ENCODE measurements at places on chromosomes 2 and 18.

- DNase-seq = no peak
Measured at GRCh38 chr2:158893026-158893425, 75.4 kb upstream of the TANC1 start.

GRCh38 chr18:58288921-58289797, 245.1 kb downstream of the NEDD4L start:
- no peak for DNase-seq

- DNase-seq = no peak
Measured at GRCh38 chr2:220143336-220143735, 515.9 kb downstream of the SLC4A3 start.

GRCh38 chr2:142435847-142436246, 305.0 kb upstream of the LRP1B start:
- no peak for DNase-seq

- peak; percentile 22 for DNase-seq
Measured at GRCh38 chr2:219475697-219476651, 22.7 kb upstream of the GMPPA start.

DNA sequence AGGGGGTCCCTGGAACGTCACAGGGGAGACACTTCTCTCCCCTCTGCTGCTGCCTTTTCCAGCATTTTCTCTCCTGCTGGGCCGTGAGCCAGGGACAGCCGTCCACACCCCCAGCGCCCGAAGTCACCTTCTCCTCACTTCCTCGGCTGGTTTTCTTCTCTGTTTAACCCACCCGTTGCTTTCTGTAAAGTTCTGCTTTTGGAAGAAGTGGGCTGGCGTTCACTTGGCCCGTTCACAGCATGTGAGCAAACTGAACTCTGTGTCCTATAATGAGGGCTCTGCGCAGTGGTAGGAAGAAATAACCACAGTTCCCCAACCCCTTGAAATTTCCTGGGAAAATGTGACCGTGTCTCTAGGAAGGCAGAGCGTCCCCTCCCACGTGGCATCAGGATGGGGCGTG, 187.0 kb upstream of the HDAC4 start:
- DNase-seq = no peak

GRCh38 chr2:101608408-101609310, 88.8 kb upstream of the MAP4K4 start:
- no peak for DNase-seq

DNA sequence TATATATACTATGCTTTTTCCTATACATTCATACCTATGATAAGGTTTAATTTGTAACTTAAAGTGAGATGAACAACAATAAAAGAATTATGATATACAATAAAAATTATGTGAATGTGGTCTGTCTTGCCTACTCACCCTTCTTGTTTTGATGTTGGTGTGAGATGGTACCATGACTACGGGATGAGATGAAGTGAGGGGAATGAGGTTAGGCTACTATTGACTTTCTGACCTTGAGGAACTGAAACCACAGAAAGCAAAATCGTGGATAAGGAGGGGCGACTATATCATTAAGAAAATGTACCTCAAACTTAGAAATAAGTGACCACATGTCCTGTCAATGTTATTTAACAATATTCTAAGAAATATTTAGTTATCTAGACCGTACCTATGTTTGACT, 103.9 kb upstream of the PPP1CB start:
- DNase-seq = no peak

DNA sequence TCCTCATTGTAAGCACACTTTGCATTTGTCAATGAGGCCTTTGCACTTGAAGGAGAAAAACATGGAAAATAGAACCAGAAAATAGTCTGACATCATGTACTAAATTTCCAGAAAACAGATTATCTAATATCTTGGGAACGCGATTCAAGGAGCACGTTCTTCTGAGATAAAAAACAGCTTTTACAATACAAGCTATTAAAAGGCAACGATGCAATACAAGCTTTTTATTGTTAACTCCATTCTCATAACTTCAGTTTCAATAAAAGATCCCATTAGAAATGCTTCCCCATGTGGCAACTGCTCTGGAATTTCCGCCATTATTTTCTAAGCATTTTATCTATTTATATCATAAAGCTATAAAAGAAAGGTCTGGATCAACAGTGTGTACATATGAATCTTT, 40.3 kb downstream of the NRXN1 start:
- no peak for DNase-seq

- DNase-seq = no peak
Measured at GRCh38 chr2:130985206-130985780, 108.0 kb downstream of the FAM168B start.

DNA sequence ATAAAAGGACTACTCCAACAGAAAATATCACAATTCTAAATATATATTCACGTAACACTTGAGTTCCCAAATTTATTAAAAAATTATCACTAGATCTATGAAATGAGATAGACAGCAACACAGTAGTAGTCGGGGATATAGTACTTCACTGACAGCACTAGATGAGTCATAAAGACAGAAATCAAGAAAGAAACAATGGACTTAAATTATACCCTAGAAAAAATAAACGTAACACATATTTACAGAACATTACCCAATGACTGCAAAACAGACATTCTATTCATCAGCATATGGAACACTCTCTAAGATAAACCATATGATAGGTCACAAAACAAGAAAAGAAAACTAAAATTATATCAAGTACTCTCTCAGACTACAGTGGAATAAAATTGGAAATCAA, 429.4 kb downstream of the MBD2 start:
- no peak for DNase-seq

DNA sequence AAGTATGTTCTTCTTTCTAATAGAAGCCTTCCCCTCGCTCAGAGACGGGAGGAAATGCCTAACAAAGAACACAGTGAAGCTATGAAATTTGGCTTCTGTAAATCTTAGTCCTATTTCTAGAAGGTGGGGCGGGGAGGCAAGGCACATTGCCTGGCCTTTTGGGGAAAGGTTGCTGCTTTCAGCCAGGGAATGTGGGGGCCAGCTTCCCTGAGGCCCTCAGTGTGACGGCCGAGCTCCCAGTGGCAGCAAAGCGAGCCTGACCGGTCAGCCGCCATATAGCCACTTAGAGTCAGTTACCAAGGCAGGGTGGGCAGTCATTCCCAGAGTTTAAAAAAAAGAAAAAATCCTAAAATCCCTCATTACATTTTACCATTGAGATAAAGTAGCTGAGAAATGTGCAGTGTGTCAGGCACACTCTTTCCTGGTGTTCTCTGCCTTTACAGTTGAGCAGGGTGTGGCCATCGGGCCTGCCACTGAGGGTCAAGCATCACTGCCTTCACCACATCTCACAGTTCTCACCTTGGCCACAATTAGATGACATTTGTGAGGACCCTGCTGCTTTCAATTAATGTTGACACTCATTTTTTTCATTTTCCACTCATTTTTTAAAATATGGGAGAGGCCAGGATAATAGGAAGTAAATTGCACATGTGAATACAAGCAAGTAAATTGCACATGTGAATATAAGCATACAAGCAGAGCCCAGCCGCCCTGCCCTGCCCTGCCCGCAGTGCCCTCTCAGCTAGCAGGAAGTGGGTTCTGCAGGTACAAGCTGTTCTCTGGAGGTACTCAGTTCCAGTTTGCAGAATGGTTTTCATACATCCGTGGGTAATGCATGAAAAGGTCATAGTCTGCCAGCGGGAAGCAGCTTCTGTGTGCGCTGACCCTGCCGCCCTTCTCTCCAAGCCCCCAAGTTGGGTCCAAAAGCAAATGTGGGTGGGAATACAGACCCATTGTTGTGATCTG, 76.9 kb downstream of the WDSUB1 start:
- no peak for DNase-seq

DNA sequence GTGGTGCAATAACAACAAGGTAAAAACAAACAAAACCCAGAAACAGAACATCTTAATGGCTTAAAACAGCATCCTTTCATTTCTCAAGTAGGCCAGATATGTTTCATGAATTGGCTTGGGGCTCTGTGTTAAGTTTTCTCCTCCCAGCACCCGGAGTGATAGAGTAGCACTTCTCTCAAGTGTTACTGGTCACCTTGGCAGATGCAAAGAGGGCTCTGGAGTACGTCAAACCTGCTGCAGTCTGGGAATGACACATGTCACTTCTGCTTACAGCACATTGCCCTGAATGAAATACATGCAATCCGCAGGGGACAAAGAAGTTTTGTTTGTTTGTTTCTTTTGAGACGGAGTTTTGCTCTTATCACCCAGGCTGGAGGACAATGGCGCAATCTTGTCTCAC, 639.3 kb downstream of the CNTNAP5 start:
- no peak for DNase-seq

GRCh38 chr18:650428-650858, 7.0 kb upstream of the TYMS start:
- DNase-seq = no peak

- DNase-seq = no peak
Measured at GRCh38 chr18:9653390-9653789, 39.0 kb upstream of the PPP4R1 start.

- DNase-seq = no peak
Measured at GRCh38 chr2:156331572-156332283, 793 bp downstream of the NR4A2 start.

DNA sequence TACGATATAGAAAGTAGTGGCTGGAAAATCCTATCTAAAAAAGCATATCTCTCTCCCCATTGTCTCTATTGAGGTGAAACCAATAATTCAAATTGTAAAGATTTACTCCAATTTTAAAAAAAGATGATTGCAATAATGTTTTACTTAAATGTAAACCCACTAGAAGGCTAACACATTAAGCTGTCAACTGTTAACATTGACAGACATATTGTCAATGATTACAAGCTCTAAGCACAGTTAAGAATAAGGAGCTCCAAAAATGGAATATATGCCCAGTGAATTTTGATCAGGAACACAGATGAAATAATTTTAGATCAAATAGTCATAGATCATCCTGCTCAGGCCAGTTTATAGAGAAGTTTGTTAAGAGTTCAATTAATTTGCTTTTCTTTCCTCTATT, 123.6 kb upstream of the NETO1 start:
- no peak for DNase-seq

GRCh38 chr2:121237336-121237979, 47.5 kb downstream of the TFCP2L1 start:
- no peak for DNase-seq

- DNase-seq = no peak
Measured at GRCh38 chr18:11574545-11574944, 34.9 kb upstream of the SLC35G4 start.

DNA sequence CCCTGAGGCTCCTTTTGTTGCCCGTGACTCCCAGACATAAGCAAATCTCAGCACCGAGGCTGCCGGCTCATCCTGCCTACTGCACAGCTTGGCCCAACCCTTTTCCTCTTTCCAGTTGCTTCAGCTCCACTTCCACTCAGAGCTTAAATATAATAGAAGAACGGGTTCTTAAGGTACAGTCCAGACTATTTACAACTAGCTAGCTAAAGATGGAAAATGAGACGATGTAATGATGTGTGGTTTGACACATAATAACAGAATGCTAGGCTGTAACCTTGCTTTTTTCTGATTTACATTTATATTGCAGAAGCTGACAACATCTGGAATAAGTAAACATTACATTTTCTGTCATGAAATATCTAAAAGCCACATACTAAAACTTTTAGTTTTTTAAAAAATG, 26.9 kb upstream of the ATP9B start:
- no peak for DNase-seq

DNA sequence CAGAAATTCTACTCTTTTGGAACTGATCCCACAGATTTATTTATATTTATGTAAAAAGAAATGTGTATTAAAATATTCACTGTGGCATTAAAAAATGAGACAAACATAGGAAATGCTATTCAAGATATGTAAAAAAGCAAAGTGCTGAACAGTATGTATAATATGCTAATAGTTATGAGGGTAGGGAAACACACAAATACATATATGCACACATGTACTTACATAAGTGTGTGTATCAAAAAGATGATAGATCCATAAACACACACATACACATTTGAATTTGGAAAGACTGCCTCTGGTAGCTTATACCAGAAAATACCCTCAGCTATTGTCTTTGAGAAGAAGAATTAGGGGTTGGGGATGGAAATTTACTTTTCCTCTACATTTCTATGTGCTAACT, 103.2 kb downstream of the MREG start:
- no peak for DNase-seq

GRCh38 chr2:240235811-240236210, 95.4 kb upstream of the OTOS start:
- no peak for DNase-seq

DNA sequence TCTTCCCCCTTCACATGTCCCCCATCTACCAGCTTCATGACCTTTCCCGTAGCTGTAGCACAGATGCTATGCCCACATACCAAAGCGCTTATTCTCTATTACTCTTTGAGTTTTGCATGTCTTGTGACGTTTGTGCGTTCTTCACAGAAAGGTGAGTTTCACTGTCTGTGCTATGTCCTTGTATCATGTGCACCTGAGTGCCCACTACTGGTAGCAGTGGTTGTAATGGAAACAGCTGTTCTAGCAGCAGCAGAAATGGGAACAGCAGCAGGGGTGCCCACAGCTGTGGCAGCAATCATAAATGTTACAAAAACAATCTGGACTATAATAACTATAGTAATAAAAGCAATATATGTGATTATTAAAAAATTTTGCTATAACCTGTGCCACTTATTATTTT, 127.1 kb downstream of the STK39 start:
- DNase-seq = no peak

DNA sequence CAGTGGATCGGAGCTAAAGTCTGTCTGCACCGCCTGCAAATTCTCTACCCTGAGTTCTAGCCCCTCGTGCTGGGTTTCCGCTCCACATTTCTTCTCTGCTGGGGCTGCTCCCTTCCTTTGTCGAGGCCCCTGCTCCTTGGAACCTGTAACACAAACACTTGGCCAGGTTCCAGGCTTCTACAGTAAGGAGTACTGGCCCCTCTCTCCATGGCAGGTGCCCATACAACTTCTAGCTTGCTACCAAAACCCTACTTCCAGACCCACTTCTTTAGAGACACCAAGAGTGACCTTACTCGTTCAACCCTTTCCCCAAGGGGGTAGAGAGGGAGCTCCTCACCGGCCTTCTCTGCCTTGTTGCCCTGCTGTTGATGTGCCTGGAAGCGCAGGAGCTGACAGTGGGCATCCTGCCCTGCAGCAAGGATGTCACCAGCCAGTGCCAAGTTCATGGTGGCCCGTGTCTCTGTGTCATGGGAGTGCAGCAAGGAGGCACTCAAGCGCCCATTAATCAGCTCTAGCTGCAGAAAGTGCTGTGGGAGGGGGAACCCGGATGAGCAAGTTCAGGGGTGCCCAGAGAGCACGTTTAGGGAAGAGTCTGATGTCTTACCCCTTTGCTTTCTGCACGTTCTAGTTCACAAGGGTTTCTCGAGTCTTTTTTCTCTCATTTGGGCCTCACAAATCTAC, 1.1 kb downstream of the PREB start:
- DNase-seq = no peak

- no peak for DNase-seq
Measured at GRCh38 chr2:47645246-47645645, 137.7 kb upstream of the MSH6 start.

GRCh38 chr2:72781480-72781879, 44.4 kb downstream of the EXOC6B start:
- no peak for DNase-seq

- no peak for DNase-seq
Measured at GRCh38 chr2:72427022-72427861, 279.6 kb upstream of the CYP26B1 start.

- no peak for DNase-seq
Measured at GRCh38 chr2:236264256-236264655, at the start of gene ASB18. ASB18 (minus strand) TSS chr2:236264406; CDS start chr2:236264345, 61 bp downstream.

GRCh38 chr2:20052861-20053281, 1.4 kb upstream of the LAPTM4A start:
- no peak for DNase-seq

- DNase-seq = no peak
Measured at GRCh38 chr2:70978341-70979179, at the start of gene ANKRD53. ANKRD53 (plus strand) TSS chr2:70978630; CDS start chr2:70978646, 16 bp downstream.
